ENCODE measurements at places on chromosomes 1 and 21.

DNA sequence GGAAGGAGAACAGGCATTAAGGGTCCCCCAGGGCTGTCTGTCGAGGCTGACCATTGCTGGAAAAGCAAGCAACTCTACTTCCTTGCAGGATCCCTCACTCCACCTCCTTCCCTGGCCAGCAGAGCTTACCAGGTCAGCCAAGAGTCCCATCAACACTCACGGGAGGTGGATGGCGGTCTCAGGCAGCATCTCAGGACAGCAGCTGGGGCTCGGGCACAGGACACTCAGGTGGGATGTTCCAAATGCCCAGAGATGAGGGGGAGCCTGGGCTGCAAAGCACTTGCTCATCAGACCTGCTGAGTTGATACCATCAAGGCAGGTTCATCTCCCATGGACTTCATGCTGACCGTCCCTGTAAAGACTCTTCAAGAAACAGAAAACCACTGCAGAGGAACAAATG lies 559.8 kb downstream of the NPHP4 start:
- DNase-seq: no peak

- no peak for DNase-seq
Observed at GRCh38 chr1:147611586-147611985, 58.7 kb downstream of the ACP6 start.

DNA sequence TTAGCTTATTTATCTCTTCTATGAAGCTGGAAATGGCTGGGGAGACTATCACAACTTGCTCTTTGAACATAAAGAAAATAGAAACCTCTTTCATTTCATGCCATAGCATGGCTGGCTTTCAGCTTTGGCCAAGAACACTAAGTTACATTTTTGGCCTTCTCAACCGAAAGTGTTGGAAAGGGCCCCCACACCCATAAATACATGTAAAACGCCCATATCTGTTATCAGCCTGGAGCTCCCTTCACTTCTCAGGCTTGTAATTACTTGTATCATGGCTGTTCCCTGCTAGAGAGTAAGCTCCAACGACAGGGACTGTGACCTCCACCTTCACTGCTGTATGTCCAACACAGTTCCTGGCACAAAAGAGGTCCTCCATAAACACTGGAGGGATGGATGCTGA lies 12.7 kb upstream of the EIF4G3 start:
- DNase-seq: no peak

GRCh38 chr21:32920474-32920873 lies 105.3 kb upstream of the OLIG2 start:
- no peak for DNase-seq
